ENCODE measurements at places on chromosomes 4 and X.

DNA sequence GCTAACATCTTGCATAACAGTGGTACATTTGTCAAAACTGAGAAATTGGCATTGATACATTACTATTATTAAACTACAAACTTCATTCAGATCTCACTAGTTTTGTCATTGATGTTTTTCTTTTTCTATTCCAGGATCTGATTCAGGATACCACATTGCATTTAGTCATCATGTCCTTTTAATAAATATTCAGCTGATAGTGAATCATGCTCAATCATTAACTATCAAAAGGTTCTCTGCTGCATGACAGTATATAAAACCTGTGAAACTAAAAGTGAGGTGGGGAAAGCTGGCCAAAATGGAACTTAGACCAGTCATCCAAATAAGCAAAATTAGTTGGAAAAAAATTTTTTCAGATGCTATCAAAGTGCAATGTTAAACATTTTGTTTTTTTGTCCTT lies 28.1 kb upstream of the HS6ST2 start:
- DNase-seq, result no peak

GRCh38 chr4:38009421-38009820 lies 49.2 kb downstream of the PTTG2 start:
- DNase-seq, result no peak

DNA sequence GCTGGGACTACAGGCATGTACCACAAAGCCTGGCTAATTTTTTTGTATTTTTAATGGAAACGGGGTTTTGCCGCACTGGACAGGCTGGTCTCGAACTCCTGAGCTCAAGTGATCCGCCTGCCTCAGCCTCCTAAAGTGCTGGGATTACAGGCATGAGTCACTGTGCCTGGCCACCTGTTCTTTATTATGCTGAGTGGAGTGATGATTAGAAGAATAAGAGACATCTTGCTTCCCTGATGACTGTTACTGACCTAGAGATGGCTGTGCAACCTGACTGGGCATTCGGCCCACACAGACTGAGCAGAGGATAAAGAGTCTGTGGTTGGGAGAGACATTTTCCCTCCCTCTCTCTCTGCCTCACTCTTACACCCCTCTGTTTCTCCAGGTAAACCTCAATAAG lies 56.7 kb downstream of the SPINK2 start:
- DNase-seq, result no peak

GRCh38 chr4:27187786-27188185 lies 327.1 kb downstream of the STIM2 start:
- DNase-seq, result no peak

- no peak for DNase-seq
Observed at GRCh38 chrX:97751735-97752134, 868.0 kb downstream of the RPA4 start.

Data from stimulated activated CD8-positive, alpha-beta memory T cell treated with anti-CD3 and anti-CD28 coated beads, Interleukin-15, amount 100 ng/mL, for 24 hours (primary cell).